K562 (cell line): ENCODE measurements at places on chromosomes 4 and X. TPM values are rescaled to one million over a fixed set of nuclear protein-coding genes. Genes with fewer than 3 reads are reported as not detected.

Gene SSX4
- 3.0 TPM in 2 replicates for total RNA-seq

Gene NPFFR2
- total RNA-seq, result 0.27 and 0.38 TPM in 2 replicates

Gene WNK3
- total RNA-seq, result 0.02 and 0.11 TPM in 2 replicates

Gene KLB
- 0.04 TPM in 1 of 2 replicates, not detected in the other for total RNA-seq

GRCh38 chr4:173696011-173696410 lies 166.0 kb upstream of the HAND2 start:
- no peaks in the 10 kb centered on the region for H3K27me3 ChIP-seq
- no peak for DNase-seq
- no peak overlapping the region for H3K4me3 ChIP-seq
- H3K27ac ChIP-seq, result no peak overlapping the region
- no peaks in the 10 kb centered on the region for H3K36me3 ChIP-seq

GRCh38 chr4:77711469-77711868 lies 105.8 kb downstream of the CXCL13 start:
- H3K27me3 ChIP-seq, result no peaks in the 10 kb centered on the region
- no peak overlapping the region for H3K4me3 ChIP-seq
- H3K36me3 ChIP-seq, result no peaks in the 10 kb centered on the region
- no peak for DNase-seq

- H3K36me3 ChIP-seq, result no peaks in the 10 kb centered on the region
- DNase-seq, result no peak
- no peaks in the 10 kb centered on the region for H3K4me1 ChIP-seq
- no peak overlapping the region for H3K27ac ChIP-seq
- no peak overlapping the region for H3K4me3 ChIP-seq
- no peaks in the 10 kb centered on the region; the same call in 1 of the 2 replicates for H3K27me3 ChIP-seq
These were observed 118.5 kb upstream of the OTUD4 start for GRCh38 chr4:145298885-145299284.

DNA sequence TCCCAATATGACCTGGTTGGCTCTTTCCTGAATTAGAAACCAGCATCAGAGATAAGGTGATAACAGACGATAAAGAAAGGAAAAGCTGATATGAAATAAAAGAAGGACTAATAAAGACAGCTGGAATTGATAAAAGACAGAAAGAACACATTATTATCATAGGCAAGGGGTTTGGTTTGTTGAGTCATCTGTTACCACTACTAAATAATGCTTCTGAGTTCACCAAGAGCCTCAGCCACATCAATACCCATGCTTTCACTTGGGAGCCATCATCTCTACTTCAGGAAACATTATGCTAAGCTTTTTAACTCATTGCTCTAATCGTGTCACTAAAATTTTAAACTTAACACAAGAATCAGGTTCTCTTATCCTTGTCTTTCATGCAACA lies 27.6 kb downstream of the ANXA5 start:
- no peak overlapping the region for H3K27ac ChIP-seq
- no peaks in the 10 kb centered on the region for H3K4me1 ChIP-seq
- no peaks in the 10 kb centered on the region for H3K27me3 ChIP-seq
- peaks cover 38% of the 10 kb centered on the region; the same call in 2 of the 3 replicates for H3K36me3 ChIP-seq

DNA sequence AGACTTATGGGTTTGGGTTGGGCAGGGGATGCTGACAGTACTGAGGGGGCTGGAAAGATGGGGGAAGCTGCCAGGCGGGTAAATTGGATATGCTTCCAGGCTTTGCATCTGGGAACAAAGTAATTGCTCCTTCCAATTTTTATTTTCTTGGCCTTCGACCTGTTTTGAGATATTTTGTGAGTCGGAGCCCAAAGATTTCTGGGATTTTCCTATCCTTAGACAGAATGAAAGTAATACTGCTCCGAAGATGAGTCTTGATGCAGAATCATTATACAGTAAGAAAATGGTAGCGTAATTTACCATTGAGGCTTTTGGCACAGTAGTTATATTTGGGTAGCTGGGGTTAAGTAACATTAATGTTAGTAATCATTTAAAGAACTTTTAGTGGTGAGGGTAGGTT lies 1.4 kb downstream of the SMARCA5 start:
- H3K27me3 ChIP-seq, result no peaks in the 10 kb centered on the region
- H3K36me3 ChIP-seq, result peaks cover 38% of the 10 kb centered on the region
- peak overlapping the region; percentile 81 for H3K4me3 ChIP-seq
- H3K27ac ChIP-seq, result peak overlapping the region; percentile 87; the same call in 2 of the 3 replicates

DNA sequence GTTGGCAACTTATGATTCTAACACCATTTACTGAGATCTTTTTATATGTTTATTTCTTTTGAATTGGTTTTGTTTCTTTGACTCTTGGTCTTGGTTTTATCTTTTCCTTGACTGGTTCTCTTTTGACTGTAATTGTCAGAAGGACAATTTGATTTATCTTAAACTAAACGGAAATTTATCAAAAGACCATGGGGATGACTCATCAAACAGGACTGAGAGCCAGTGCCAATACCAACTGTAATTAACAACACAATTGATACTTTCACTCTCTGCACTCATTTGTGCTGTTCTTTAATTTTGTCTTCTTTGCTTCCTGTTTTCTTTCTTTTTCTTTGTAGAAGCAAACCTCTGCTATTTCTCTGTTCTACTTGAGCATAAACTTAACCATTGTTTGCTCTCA lies 776.8 kb downstream of the CCSER1 start:
- H3K4me1 ChIP-seq, result no peaks in the 10 kb centered on the region
- H3K36me3 ChIP-seq, result no peaks in the 10 kb centered on the region
- H3K27me3 ChIP-seq, result no peaks in the 10 kb centered on the region

- no peak overlapping the region for H3K4me3 ChIP-seq
- no peaks in the 10 kb centered on the region for H3K27me3 ChIP-seq
- no peak overlapping the region for H3K27ac ChIP-seq
- no peaks in the 10 kb centered on the region for H3K36me3 ChIP-seq
- no peak for DNase-seq
These were observed 17.0 kb downstream of the ADGRA3 start for GRCh38 chr4:22498866-22499265.

Gene CLCN4
- 0.11 TPM in 2 replicates for total RNA-seq

DNA sequence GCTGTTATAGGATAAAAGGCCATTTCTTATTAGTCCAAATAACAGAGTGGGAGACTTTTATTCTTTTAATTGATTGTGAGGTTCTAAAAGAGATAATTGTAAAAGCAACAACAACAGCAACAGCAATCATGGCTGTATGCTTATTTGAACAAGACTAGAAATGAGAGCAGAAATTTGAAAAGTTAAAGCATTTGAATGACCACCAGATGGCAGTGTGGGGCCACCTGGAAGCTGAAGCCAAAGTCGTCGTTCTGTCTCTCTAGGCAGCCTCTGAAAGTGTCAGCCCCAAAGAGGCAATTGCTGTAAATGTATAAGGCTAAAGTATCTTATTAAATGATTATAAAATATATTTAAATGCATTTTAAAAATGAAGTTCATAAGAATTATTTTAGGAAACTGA lies 42.2 kb downstream of the SH2D1A start:
- DNase-seq, result peak; percentile 75
- H3K4me1 ChIP-seq, result no peaks in the 10 kb centered on the region
- H3K27me3 ChIP-seq, result no peaks in the 10 kb centered on the region
- no peak overlapping the region for H3K27ac ChIP-seq

- DNase-seq, result no peak
- no peaks in the 10 kb centered on the region for H3K27me3 ChIP-seq
- H3K36me3 ChIP-seq, result no peaks in the 10 kb centered on the region
- H3K4me1 ChIP-seq, result no peaks in the 10 kb centered on the region
These were observed 2183.9 kb upstream of the TENM3 start for GRCh38 chr4:180059216-180059881.
